ENCODE measurements at places on chromosomes 2 and 18.

GRCh38 chr18:43934322-43934721 lies 657.0 kb upstream of the SYT4 start:
- DNase-seq, result no peak

- DNase-seq, result no peak
These were observed 125.9 kb downstream of the CCDC85A start for GRCh38 chr2:56309626-56310170.

- DNase-seq, result no peak
These were observed 119.6 kb downstream of the ZFP36L2 start for GRCh38 chr2:43106559-43107527.

- no peak for DNase-seq
These were observed 180.8 kb downstream of the TCF4 start for GRCh38 chr18:55407191-55407590.

- DNase-seq, result no peak
These were observed 63.6 kb downstream of the CTNNA2 start for GRCh38 chr2:79576451-79576850.

GRCh38 chr18:27599202-27599829 lies 414.2 kb upstream of the CHST9 start:
- no peak for DNase-seq

DNA sequence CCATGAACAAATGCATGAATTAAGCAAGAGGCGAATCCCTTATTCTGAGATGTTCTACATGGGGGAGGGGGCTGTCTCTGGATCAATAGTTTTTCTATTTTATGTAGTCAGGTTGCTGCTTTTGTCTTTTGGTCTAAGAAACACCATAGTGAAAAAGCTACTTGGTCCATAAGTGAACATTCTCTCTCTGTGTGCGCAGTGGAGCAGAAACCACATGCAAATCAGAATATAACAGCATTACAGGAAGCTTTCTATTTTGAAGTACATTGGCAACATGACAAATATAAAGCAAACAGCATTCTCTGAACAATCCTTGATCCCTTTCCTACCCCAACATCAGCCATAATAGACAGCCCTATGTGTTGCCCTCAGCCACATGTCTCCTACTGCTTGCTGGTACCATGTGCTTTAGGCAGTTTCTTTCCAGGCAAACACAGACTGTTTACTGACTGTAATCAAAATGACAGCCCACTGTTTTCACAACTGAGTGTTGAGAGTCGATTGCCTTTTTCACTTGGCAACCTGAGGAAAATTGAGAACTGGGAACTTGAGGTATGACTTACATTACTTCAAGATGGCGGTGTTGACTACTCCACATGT lies 10.6 kb downstream of the SCN3A start:
- no peak for DNase-seq

DNA sequence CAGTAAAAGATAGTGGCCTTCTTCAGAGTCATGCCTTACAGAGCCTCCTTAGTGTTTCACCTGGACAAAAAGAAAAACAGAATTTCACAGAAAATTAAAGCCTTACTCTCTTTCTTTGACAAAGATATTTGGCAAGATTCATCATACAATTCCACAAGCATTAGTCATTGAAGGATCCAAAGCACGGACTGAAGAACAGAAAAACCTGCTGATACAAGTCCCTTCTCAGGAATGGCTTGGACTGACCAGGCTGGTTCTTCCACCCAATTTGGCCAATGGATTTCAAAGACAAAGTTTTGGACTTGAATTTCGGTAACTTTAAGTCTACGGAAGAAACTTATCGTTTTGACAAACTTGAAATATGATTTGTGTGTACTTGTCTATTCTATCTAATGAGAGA lies 39.1 kb upstream of the GALNT3 start:
- DNase-seq, result no peak

GRCh38 chr18:13319629-13320028 lies 101.1 kb downstream of the LDLRAD4 start:
- no peak for DNase-seq

GRCh38 chr2:234864506-234864905 lies 87.3 kb upstream of the SH3BP4 start:
- no peak for DNase-seq

DNA sequence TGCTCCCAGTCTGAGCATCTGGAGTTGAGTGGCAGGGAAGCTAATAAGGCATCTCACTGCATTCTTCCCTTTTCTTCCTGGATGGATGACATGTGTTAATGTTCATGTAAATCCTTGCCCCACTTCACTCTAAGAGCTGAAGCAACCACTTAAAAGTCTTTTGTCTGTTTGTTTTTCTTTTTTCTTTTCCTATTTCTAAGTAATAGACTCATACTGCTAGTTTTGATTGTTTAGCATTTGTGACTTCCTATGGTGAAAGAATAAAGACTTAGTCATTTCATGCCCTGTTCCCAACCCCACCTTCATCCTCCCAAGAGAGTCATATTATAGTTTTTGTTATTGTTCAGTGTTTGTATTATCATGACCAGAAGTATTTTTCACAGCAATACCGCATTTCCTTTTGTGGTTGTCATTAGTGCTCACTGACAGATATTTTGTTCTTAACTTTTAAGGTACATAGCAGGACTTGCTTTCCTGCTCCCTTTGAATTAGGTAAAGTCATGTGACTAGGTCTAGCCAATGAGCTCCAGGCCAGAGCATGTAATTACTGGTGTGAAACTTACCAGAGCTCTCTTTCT lies 18.1 kb upstream of the SPP2 start:
- DNase-seq, result no peak

DNA sequence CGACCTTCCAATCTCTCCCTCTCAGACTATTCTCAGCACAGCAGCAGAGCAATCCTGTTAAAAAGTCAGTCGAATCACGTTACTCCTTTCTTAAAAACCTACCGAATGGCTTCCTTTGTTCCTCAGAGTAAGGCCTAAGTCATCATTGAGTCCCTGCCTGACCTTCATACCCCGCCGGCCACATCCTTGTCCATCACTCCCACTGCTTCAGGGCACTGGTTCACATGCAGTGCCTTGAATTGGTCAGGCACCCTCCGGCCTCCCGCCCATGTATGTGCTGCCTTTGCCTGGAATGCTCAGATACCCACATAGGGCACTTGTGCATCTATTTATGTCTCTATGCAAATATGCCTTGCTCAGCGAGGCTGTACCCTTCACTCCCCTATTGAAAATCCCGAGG lies 206.4 kb downstream of the DLGAP1 start:
- DNase-seq, result no peak

DNA sequence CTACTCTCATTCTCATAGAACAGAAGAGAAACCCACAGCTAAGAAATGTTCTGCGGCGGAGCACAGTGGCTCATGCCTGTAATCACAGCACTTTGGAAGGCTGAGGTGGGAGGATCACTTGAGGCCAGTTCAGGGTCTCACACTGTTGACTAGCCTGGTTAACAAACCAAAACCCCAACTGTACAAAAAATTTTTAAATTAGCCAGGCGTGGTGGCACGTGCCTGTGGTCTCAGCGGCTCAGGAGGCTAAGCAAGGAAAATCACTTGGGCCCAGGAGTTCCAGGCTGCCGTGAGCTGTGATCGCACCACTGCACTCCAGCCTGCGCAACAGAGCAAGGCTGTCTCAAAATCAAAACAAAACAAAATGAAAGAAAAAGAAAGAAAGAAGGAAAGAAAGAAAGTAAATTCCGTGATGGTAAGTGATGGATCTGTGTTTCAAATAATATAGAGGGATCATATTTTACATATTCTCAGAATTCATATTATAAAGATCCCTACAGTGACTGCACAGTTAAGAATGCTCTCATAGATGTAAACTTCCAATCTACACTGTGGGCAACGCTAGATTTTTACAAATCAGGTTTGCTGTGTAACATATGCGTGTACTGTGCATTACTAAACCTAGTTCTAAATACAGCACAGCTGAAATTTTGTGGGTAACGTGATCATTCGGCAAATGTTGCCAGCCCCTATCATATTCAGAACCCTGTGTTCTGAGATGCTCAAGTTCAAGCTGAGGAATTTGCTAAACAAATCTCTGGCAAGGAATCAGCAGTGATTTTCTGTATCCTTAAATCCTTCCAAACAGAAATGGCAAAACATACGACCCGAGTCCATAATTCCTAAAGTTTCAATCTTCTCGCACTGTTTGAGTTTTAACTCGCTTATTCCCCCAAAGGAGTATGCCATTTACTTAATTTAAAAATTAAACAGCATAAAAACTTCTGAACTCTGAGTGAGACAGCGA lies 1.2 kb upstream of the RAB12 start:
- DNase-seq, result no peak

DNA sequence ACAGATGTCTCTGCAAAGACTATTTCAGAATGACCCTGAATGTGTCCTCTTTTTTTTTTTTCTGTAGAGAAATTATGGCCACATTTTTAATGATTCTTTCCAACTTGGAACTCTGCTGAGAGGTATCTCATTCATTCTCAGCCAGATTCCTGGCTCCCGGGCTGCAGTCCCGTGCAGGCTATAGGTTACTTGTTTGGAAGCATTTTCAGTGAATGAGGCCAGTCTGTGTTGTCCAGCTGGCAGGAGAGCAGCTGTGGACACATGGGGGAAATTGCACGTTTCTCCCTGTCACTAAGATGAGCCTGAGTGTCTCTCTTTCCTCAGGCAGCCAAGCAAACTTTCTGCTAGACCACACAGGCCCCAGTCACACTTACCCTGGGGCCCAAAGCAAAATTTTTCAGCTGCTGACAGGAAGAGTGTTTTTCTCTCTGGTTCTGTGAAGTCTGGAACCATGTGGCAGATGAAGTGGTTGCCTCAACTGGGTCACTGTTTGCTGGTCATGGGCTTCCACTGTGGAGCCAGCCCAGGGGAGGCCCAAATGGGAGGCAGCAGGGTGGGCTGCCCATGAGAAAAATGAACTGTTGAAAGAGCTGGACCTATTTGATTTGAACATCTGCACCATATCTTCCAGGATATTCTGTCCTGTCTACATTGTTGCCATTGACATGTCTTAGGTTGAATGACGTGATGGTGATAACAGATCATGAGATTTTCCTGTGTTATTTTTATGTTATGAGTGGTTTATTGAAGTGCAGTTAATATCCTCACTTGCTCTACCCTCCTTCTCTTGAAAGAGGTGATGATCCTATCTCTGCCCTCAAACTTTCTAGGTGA lies 431.2 kb downstream of the LPIN1 start:
- DNase-seq, result no peak

DNA sequence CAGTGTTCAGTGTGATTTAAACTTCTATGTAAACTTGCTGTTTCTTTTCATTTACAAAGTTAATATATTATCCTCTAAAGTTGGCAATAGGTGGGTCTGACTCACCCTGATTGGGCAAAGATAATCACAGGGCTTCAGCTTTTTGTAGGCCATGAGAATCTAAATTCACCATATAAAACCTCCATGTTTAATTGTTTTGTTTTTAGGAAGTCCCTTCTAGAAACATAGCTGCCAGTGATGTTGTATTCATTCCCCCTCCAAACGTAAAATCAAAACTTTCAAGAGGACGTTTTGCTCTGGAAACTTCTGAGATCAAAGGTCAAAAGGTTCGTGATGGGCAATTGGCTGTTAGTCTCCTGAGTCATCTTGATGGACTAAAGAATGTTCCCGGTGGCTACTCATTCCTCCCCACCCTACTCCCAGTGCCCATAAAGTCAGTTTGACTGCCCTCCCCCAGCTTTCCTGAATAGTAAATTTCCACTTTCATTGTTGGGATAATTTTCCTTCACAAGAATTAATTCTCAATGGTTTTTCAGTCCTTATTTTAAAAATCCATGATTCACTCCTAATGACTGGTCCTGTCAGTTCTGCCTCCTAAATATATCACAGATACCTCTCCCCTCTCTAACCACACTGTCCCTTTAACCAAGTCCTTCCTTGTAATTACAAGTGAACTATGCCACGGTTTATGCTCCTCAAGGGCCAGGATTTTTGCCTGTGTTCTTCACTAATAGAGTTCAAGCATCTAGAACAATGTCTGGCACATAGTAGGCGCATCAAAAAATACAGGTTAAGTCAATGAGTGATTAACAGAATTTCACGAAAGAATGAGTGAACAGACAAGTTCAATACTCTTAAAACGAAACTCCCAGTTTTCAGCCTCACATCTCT lies 164.4 kb upstream of the VRK2 start:
- no peak for DNase-seq

DNA sequence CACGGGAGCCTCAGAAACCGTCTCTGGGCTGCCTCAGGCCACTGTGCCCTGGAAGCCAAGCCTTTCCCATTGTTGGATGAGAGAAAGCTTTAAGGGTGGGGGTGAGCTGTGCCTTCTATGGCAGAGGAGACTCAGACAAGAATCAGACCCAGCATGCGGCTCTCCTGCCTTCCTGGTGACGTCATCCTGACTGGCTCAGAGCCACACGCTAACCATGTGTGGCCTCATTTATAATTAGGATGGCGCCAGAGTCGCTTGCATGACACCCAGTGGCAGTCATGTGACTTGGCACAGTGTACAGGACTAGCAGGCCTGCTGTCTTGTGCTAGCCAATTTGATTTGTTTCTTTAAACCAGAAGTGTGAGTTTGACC lies 99.1 kb downstream of the SH3BP4 start:
- DNase-seq, result peak; percentile 26

- no peak for DNase-seq
These were observed 21.6 kb downstream of the PXDN start for GRCh38 chr2:1722692-1723091.

DNA sequence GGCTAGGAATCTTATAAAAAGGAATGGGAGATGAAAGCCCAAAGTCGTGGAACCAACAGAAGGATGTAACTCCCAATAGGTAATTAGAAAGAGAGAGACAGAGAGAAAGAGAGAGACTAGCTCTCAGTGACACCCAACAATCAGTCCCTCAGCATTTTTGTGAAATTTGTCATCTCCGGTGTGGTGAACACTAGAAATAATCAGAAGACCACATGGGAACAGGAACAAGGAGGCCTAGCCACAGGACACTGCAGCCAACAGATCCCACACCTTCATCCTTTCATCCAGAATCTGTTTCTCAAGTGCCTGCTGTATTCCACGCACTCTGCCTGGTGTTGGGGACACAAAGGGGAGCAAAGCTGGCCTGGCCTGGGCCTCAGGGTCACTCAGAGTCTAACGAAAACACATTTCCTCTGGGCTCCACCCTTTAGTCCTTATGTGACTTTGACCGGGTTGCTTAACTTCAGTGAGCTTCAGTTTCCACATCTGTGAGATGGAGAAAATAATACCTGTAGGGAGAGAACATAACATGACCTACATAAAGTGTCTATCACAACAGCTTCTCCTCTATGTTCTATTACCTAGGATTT lies 53.1 kb downstream of the EHD3 start:
- no peak for DNase-seq

DNA sequence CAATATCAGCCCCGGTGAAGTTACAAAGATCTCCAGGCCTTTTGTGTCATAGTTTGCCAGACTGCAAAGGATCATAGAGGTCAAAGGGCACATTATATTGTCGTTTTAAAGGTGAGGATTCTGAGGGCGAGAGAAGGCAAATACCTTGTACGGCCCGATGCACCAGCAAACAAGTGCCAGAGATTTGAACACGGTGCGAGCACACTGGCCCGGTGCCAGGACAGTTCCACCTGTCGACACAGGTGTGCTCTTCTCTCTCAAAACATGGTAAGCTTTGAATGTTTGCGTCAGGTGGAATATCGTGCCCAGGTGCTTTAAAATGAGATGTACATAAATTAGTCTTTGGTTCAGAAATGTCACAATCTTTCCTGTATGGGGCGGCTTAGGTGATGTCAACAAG lies 776.1 kb upstream of the ID2 start:
- DNase-seq, result no peak
